ENCODE measurements at places on chromosomes 4 and X.

DNA sequence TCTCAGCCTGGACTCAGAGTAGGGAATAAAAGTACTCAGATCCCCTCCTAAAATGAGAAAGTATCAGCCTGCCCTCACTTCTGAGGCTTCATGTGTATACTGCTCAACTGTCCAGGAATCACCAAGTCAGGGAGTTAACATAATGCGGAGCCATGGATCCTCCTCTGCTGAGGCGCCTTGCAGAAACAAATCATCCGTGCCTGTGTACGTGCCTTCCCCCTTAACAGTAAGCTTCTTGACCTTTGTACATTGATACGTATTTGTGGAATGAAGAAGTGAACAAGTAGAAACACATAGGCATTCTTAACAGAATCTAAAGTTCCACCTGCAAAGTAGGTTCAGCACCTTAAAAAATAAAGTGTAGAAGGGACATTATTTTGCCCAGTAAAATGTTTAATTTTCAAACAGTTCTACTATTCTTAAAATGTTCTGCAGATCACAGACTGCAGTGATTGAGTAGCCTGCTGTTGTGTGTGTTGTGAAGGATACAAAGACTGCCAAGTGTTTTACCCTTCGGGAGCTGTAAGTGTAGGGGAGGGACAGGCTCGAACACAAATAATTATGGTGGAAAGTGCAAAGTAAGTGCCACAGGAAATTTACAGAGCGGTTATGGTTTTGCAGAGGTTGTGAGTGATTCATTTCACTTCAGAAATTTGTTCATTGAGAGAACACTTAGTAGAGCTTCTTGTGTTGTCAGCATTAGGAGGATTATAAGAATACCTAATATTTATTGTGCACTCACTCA, 61.9 kb downstream of the ARHGAP10 start:
- DNase-seq, result no peak

DNA sequence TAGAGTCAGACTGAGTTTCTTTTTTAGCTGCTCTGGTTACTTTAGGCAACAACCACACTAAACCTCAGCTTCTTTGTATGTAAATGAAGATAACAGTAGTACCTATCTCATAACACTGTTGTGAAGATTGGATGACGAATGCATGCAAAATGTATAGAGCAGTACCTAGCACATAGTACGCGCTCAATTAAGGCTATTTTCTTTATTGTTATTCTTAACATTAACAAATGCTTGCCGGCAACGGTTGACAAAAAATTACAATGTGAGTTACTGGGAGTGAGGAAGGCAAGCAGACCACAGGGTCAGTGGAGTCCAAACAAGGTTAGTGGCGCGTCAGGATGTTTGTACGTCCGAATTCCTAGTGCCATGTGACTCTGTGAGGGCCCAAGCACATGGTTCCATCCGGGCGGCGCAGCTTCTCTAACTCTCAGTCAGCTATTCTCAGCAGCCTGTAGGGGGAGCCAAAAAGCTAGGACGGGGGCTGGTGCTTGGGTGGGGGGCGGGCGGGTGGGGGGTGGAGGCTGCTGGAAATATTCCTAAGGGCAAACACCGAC, 821 bp upstream of the NALF2 start:
- DNase-seq, result no peak

DNA sequence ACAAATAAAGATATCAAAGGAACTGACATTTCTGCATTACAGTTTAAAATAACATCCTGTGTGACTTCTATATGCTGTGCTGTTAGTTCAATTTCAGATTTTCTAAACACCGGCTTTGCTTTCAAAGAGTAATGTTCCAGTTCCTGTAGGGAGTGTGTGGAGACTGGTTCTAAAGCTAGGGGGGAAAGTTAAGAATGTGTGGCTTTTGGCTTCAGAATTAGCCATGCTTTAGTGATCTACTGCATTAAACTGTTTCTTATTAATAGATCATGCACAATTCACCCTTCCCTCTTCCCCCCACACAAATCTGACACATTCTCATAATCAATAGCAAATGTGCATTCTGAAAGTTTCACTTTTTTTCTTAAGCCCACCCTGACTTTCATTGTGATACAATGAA, 32.0 kb upstream of the DKK2 start:
- DNase-seq, result no peak

DNA sequence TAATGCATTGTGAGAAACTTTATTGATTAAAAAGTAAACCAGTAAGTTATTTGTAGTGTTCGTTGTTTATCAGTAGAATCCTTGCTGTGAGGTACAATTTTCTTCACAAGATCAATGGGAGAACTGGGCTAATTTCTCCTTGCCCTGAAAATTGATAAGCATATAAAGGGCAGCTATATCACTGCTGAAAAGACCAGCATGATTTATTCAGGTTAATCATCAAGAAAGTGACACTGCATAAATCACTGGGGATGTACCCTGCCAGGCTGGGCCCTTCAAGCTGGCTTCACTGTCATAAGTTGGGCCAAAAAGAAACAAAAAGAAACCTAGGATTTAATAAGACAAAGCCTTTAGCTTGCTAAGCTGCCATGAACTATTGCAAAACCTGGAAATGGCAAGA, 746.7 kb downstream of the STPG2 start:
- DNase-seq, result no peak

DNA sequence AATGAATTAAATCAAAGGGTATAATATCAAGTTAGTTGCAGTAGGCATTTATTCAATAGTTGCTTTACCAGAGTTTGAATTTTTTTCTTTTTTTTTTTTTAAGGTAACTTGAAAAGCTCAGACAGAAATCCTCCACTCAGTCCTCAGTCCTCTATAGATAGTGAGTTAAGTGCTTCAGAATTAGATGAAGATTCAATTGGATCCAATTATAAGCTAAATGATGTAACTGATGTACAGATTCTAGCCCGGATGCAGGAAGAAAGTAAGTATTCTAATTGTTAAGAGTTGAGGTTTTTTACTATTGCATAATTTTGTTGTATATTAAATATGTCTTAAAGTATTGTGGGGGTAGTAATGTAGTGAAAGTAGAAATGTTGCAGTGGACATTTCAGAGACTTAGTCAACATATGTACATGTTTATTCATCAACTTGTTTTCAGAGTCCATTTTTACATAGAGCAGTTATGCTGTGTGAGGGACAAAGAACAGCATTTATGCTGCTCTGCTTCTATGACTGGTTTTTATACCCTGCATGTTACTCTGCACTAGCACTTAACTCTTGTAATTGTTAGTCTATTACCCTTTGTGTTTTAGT, 38.4 kb downstream of the SLAIN2 start:
- no peak for DNase-seq

DNA sequence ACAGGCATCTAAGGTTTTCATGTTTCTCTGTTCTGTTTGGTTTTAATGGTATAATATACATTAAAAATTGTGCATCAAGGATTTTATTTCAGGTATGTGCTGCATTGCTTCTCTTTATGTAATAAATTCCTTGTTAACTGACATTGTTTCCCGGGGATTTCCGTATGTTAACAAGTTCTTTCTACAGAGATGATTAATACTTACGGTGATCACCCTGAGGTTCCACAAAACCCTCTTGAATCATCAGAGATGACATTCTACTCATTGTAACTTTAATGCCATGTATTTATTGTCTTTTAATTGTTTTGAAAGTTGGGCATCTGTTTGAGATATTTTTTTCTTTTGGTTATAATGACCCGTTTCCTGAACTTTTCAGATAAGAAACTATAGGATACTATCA, 37.5 kb downstream of the ARHGAP10 start:
- no peak for DNase-seq

DNA sequence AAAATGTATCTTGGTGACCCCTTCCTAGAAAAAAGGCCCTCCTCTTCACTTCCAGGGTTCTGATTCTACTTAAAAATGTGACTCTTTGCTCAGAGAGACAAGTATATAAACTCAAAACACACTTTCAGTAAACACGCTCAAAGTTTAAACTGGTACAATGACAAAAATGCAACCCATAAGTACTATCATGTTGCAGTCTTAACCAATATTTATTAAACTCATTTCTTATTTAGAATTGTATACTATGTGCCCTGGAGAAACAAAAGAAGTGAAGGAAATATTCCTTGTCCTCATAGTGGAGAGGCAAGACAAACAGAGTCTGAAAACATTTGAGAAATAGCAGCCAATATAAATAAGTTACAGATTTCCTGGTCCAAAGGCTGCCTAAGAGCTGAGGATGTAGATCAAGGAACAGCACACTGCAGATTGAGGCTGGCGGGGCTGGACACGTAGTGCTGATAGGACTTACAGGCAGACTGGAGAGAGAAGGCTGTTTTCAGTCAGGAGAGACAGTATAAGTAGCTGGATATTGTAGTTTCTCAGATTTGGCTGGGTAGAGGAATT, 39.1 kb upstream of the ANXA3 start:
- no peak for DNase-seq

DNA sequence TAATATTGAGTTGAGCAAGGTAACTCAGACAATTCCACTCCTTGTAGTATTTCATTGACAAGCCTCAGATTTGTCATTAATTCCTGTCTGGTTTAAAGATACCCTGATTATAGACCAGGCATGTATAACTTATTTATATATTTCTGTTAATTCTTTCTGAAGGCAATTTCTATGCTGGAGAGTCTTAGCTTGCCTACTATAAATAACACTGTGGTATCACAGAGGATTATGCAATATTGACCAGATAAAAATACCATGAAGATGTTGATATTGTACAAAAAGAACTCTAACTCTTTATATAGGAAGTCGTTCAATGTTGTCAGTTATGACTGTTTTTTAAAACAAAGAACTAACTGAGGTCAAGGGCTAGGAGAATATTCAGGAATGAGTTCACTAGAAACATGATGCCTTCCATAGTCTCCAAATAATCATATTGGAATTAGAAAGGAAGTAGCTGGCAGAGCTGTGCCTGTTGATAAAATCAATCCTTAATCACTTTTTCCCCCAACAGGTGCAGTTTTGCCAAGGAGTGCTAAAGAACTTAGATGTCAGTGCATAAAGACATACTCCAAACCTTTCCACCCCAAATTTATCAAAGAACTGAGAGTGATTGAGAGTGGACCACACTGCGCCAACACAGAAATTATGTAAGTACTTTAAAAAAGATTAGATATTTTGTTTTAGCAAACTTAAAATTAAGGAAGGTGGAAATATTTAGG, 821 bp downstream of the CXCL8 start:
- no peak for DNase-seq

- no peak for DNase-seq
These were observed 68.5 kb downstream of the FAM47A start for GRCh38 chrX:34063616-34064015.

GRCh38 chr4:63105839-63106238, 1303.4 kb downstream of the TECRL start:
- DNase-seq, result no peak

- DNase-seq, result no peak
These were observed 85.5 kb downstream of the NFKB1 start for GRCh38 chr4:102586644-102587021.

- DNase-seq, result no peak
These were observed 9.6 kb downstream of the ADGRG4 start for GRCh38 chrX:136310411-136310810.

DNA sequence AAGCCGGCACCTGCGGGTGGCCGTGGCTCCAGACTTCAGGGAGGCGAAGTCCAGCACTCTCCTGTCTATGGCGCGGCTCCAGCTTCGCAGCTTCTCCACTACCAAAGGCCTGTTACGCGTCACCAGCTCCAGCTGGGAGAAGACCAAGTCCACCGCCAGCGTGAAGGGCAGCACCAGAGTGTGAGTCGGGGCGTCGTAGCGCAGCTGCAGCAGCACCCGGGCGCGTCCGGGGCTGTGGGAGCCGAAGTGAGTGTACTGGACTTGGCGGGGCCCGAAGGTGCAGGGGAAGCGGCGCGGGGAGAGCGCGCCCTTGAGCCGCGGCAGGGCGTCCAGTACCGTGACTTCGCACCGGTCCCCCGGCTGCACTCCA, 444 bp downstream of the FREM3 start:
- DNase-seq, result no peak

GRCh38 chr4:4922441-4922840, 63.0 kb downstream of the MSX1 start:
- no peak for DNase-seq

GRCh38 chrX:27998666-27999065, 17.4 kb upstream of the DCAF8L1 start:
- DNase-seq, result no peak

- no peak for DNase-seq
These were observed 43.9 kb upstream of the MTMR1 start for GRCh38 chrX:150649096-150649870.

- no peak for DNase-seq
These were observed 45.1 kb upstream of the TMEM33 start for GRCh38 chr4:41890085-41890484.

DNA sequence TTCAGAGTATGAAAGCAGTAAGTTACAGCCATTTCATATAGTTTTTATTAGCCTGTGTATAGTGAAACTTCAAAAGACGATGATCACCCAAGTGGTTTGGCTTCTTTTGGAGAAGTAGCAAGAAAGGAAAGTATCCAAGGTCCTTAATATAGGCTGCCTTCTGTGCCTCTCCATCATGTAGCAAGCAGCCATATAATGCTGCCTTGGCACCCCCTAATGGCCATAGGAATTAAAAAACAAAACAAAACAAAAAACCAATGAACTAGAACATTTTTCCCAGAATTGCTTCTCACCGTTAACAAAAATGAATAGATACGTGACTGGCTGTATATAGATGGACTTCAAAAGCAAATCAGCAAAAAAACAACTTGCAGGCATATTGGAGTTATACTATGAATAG, 18.9 kb downstream of the LAMP2 start:
- no peak for DNase-seq

GRCh38 chrX:12953420-12953819, 21.5 kb upstream of the TMSB4X start:
- no peak for DNase-seq

DNA sequence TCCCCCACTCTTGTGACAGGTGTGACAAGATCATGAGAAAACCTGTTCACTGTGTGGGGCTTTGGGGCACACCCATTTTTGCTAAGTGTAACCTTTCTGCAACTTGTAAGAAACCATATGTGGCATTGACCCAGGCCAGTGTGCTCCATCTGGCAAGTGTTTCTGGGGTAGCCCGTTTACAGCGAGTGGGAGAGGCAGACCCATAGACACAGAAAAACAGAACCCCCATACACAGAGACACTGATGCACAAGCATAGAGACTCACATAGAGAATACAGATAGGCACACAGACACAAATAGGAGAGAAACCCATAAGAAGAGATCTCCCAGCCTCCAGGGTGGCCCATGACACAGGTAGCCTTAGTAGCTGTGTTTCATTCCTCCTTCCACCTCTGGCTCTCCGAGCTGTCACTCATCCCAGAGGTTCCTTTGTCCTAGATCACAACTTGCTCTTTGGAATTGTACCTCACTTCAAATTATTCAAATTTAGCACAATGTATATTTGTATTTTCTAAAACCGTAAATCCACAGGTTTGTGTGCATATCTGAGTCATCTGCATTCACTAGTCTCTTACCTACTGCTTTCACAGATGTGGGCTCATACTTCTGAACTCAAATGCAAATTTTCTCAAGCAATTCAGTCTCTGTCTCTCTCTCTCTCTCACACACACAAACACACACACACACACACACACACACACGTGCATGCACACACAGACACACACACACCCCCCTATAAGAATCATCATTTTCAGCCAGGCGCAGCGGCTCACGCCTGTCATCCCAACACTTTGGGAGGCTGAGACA, 114.4 kb downstream of the SH3KBP1 start:
- no peak for DNase-seq

- DNase-seq, result no peak
These were observed 229.9 kb downstream of the SOX3 start for GRCh38 chrX:140274811-140275525.

GRCh38 chr4:142292231-142292630, 553.9 kb downstream of the INPP4B start:
- DNase-seq, result no peak

- DNase-seq, result no peak
These were observed 977.0 kb downstream of the FSTL5 start for GRCh38 chr4:161186750-161187149.

- DNase-seq, result no peak
These were observed 5.8 kb upstream of the TET2 start for GRCh38 chr4:105140684-105141490.

Measured in C1 segment of cervical spinal cord (tissue), 14 donors.